HS-27A (cell line): ENCODE measurements at places on chromosomes 4 and X.

DNA sequence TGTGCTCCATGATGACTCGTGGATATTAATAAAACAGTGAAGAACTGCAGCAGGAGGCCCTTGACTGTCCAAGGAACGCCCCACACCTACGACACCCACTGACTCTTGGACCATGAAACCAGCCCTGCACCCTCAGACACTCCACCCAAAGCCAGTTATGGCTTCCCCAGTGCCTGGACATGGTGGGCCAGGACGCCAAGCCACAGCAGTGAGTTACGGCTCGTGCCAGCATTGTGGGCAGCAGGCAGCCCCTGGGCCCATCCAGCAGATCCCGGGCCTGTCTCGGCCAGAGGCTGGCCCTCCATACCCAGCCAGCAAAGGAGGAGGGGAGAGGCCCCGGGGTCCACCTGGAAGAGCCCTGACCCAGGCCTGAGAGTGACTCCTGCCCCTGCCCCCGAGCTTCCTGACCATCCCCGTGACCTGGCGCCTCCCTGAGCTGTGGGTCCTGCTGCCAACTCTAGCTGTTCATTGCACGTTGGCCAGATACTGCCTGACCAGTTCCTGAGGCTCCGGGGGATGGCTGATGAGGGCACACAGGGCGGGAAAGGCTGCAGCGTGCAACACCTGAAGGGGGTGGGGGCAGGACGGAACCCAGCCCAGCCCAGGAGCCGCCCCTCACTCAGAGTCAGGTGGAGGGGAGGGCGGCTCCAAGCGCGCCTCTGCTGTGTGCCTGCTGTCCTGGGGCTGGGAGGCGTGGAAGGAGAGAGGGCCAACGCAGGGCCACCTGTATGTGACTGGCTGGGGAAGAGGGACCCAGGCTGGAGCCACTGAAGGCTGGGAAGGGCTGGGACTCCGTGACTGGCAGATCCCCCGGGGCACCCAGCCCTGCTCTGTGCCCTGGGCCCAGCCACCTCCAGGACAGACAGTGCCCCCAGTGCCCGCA lies 739 bp downstream of the SLC49A3 start:
- no peak for DNase-seq

- DNase-seq, result no peak
Observed at GRCh38 chrX:16797358-16797757, 11.1 kb downstream of the TXLNG start.

DNA sequence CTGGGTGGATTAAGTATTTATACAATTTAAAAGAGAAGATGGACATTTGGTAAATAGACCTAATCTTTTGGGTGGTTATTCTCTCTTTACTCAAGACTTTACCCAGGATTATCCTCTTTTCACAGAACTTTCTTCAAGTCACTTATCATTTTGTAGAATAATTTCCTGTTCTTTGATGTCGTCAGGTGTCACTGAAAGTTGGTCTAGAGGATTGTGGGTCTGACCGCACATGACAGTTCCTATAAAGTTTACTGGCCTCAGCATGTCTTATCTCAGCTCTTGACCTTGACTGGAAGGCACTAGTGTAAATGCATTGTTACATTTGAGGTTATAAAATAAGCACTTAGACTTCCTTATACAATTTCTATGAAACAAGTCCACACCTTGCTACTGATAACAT lies 139.9 kb upstream of the SLC4A4 start:
- DNase-seq, result no peak

- no peak for DNase-seq
Observed at GRCh38 chr4:108118505-108118904, 50.2 kb downstream of the LEF1 start.

GRCh38 chr4:48986654-48987164 lies 634 bp downstream of the CWH43 start:
- no peak for DNase-seq

DNA sequence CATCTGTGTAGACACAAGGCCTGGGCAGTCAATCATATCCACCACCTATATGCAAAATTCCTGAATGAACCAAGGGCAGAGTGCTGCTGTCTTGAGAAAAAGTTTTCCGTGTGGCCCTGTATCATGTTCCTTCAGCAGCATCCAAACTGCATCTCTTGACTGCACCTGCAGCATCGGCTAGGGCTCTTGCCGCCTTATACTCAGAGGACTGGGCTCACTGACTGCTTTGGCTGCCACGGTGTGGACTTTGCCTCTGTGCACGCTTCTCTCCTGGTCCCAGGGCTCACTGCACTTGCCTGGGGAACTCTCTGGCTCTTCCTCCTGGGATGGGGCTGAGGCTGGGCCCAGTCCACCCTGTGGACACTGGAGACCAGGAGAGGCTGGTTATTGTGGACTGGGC lies 39.5 kb upstream of the STS start:
- no peak for DNase-seq

DNA sequence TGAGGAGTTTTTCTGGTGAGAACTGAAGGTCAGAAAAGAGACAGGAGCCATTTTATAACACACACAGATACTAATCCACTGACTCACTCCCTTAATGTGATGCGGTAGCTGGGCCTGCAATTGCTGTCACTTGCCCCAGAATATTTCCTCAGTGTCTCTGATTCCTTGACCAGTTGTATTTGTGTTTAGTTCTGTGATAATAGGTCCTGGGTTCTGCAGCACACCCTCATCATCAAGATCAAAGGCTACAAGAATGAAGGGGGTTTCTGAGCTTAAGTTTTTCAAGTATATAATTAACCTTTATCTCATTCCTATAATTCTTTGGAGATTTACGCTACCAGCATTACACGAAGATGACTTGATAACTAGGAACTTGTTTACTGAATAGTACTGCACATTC lies 576.5 kb upstream of the CPXCR1 start:
- no peak for DNase-seq

- DNase-seq, result no peak
Observed at GRCh38 chrX:102155806-102156179, at the start of gene BEX5. Gene BEX5 (minus strand): TSS chrX:102155977. CDS start chrX:102154265, 1,712 bp downstream.

GRCh38 chrX:69116077-69116476 lies 49.2 kb downstream of the PJA1 start:
- DNase-seq, result no peak

- DNase-seq, result no peak
Observed at GRCh38 chr4:60989141-60989540, 211.0 kb upstream of the ADGRL3 start.

GRCh38 chr4:77358315-77358928 lies 201.4 kb downstream of the CCNG2 start:
- no peak for DNase-seq

DNA sequence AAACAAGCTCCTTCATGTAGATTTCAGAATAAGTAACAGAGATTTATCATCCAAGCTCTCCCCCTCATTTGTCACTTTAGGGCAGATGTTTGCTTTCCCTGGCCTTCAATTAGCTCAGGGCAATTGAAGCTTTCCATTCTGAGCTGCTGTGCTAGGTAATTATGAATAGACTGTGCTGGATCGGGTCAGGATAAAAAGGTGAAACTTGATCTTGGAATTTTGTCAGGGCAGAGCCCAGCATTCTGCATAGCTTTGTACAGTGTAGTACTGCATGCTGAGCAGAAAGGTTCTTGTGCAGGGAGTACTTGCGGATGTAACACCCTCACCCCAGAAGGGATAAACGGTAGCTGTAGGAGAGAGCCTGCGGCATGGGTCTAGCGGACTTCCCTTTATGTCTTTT lies 64.0 kb upstream of the CLDN34 start:
- DNase-seq, result no peak

GRCh38 chr4:36269101-36269500 lies 12.3 kb upstream of the DTHD1 start:
- DNase-seq, result no peak

DNA sequence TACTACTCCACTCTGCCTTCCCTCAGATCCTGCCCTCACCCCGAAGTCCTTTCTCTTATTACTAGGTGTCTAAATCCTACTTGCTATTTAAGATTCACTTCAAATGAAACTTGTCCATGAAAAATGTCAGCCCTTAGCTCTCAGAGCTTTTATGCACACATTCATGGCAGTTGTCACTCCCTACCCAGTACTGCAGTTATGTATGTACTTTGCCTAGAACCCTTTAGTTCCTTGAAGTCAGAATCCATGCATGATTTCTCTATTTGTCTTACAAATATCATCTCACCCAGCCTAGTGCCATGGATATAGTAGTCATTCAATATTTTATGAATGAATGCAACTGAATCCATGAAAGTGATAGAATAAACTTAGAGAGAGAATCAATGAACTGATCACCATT lies 3.3 kb upstream of the EPGN start:
- no peak for DNase-seq

DNA sequence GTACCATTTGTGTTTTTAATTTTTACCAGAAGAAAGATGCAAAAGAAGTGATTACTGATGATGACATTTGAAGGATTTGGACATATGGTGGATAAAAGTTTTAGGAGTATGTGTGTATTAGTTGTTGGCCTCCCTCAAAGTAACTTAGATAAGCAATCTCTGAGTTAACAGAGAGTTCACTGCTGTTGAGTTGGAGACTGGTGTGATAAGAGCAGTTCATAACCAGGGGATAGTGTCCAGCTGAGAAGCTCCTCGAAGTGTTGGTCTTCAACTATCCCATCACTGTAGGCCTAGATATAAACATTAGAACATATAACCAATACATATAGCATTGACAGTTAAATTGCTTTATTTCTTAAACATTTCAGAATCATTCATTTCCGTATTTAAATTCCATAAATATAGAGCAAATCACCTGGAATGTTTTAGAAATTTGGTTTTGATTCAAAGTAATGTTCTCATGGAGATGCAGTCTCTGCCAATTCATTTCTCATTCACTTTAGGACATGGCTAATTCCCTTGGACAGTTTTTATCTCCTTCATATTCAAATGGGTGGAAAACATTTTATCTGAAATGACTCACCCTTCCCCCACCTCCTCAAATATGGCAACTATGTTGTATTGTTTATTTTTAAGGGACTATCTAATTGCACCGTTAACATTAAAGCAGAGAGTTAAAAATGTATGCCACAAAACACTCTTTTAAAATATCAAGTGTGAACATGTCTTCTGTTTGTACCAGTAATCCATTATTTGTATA lies 136.8 kb upstream of the SLC4A4 start:
- no peak for DNase-seq

- DNase-seq, result no peak
Observed at GRCh38 chr4:130955520-130955919, 1859.6 kb downstream of the C4orf33 start.

DNA sequence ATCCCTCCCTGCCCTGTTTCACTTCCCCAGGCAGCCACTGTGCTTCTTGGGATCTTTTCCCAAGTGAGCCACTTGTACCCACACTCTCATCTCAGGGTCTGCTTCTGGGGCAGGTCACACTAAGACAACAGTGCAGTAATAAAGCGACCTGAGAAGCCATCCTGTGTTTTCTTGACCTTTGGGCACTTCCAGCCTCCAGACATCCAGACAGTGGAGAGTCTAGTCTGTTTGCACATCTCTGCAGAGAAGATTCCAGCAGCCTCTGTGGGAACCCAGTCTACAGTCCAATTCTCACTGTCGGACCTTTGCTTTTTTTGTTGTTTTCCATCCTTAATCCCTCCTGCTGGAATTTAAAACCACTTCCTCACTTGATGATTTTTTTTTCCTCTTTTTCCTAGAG lies 50.3 kb upstream of the ATP6AP2 start:
- DNase-seq, result no peak

DNA sequence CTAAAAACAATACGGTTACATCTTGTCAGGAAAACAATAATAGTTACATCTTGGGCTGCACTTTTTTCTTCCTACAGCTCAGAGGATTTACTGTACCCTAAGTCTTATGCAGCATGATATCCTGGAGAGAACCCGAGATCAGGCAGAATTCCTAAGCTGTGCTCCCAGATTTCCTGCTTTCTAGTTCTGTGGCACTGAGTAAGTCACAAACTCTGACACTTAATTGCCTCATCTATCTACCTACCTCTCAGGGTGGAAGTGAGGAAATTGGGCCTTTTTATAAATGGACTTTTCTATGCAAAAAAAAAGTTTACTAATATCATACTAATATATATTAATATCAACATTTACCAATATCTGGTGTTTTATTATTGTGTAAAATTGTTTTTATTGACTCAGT lies 438.5 kb downstream of the INPP4B start:
- no peak for DNase-seq
